ENCODE measurements at places on chromosomes 1 and 21. TPM values are rescaled to one million over a fixed set of nuclear protein-coding genes. Genes with fewer than 3 reads are reported as not detected.

The LYPD8 gene
- not detected for total RNA-seq

The AMY2B gene
- 3.2 TPM for total RNA-seq

The RPS6KC1 gene
- total RNA-seq, result 7.2 TPM

The KCNK2 gene
- not detected for total RNA-seq

The MYCL gene
- total RNA-seq, result 0.57 TPM

DNA sequence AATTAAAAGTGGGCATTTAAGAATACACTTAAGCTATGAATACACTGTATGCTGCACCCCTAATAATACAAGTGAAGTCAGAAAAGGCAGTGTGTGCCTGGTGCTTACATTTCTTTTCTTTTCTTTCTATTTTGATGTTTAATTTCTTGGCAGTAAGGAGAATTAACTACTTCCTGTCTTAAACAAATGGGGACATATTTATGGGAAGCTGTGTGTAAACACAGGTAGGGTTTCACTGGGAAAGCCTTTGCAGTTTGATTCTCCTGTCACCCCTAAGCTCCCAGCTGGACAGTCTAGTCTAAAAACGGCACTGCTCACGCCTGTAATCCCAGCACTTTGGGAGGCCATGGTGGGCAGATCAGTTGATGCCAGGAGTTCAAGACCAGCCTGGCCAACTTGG lies 146.0 kb downstream of the MIS18A start:
- peaks cover 3% of the 10 kb centered on the region for H3K27me3 ChIP-seq
- no peak overlapping the region for H3K4me3 ChIP-seq
- DNase-seq, result no peak
- no peaks in the 10 kb centered on the region for H3K36me3 ChIP-seq
- H3K4me1 ChIP-seq, result no peaks in the 10 kb centered on the region
- no peak overlapping the region for H3K27ac ChIP-seq

- H3K36me3 ChIP-seq, result no peaks in the 10 kb centered on the region
- H3K4me1 ChIP-seq, result no peaks in the 10 kb centered on the region
- no peak overlapping the region for H3K4me3 ChIP-seq
These were observed 15.9 kb upstream of the FBXO28 start for GRCh38 chr1:224098007-224098406.

DNA sequence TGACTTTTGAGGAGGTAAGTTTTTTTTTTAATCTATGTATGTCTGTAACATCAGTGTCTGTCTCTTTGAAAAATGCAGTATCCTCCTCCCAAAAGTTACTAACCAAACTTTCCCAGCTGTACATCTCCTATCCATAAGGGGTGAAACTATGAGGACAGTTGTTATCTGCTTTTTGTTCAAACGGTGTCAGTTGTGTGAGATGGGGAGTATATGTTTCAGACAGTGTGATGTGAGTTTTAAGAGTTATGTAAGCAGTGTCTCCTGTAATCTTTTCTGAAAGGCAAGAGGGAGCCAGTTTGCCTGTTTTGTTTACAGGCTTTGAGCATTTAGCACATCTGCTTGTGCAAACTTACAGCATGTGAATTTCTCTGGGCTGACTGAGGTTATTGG lies 34.8 kb upstream of the CACYBP start:
- DNase-seq, result no peak
- no peaks in the 10 kb centered on the region for H3K27me3 ChIP-seq
- H3K36me3 ChIP-seq, result peaks cover 5% of the 10 kb centered on the region
- H3K4me3 ChIP-seq, result peak overlapping the region; percentile 77
- H3K4me1 ChIP-seq, result peaks cover 55% of the 10 kb centered on the region

DNA sequence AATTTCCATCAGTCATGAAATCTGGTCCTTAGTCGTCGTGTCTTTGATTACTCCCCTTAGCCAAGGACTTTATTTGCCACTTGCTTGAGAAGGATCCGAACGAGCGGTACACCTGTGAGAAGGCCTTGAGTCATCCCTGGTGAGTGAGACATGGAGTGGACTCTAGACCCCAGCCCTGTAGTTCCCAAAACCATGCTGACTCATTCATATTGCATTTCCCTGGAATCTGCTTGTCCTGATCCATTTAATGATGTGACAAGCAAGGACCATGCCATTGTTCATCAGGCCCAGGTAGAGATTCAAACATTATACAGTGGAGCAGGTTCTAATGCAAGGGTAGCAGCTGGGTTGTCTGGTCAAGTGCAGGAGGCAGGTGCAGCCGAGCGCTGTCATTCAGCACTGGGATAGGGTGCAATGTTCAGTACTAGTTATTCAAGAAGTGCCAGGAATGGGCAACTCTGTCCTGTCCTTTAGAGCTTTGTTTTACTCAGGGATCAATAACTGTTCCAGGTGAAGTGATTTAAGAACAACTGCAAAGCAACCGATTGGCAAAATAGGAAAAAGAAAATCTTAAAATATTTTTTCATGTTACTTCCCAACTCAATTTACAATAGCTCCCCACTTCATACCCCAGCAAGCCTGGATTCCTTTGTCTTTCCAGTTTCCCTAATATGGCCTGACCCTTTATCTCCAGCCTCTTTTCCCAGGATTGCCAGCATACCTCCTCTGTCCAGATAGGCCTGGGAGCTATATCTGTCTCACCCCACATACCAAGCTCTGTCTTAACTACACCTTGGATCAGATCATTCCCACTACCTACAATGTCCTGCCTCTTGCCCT lies 26.5 kb downstream of the CAMK1G start:
- H3K4me1 ChIP-seq, result peaks cover 3% of the 10 kb centered on the region

GRCh38 chr1:172378109-172378760 lies 42.2 kb upstream of the C1orf105 start:
- no peaks in the 10 kb centered on the region for H3K27me3 ChIP-seq
- no peak for DNase-seq
- no peak overlapping the region for H3K27ac ChIP-seq
- H3K4me1 ChIP-seq, result peaks cover 36% of the 10 kb centered on the region
- H3K4me3 ChIP-seq, result no peak overlapping the region

DNA sequence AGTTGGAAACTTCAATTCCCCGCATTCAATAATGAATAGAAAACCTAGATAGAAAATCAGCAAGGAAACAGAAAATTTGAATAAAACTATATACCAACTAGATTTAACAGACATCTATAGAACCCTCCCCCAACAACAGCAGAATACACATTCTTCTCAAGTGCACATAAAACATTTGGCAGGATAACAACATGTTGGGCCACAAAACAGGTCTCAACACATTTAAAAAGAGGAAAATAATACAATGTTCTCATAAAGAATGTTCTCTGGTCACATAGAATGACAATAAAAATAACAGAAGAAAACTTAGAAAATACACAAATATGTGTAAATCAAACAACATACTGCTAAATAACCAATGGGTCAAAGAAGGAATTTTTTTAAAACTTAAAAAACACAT lies 24.9 kb downstream of the ITGB3BP start:
- no peak for DNase-seq
- H3K27me3 ChIP-seq, result no peaks in the 10 kb centered on the region
- no peak overlapping the region for H3K27ac ChIP-seq
- no peak overlapping the region for H3K4me3 ChIP-seq
- peaks cover 25% of the 10 kb centered on the region for H3K36me3 ChIP-seq
- peaks cover 4% of the 10 kb centered on the region for H3K4me1 ChIP-seq
